Omental fat pad (tissue), 4 donors: ENCODE measurements at places on chromosomes 3 and 15.

GRCh38 chr15:60228101-60228500 lies 169.7 kb downstream of the ANXA2 start:
- DNase-seq = no peak

DNA sequence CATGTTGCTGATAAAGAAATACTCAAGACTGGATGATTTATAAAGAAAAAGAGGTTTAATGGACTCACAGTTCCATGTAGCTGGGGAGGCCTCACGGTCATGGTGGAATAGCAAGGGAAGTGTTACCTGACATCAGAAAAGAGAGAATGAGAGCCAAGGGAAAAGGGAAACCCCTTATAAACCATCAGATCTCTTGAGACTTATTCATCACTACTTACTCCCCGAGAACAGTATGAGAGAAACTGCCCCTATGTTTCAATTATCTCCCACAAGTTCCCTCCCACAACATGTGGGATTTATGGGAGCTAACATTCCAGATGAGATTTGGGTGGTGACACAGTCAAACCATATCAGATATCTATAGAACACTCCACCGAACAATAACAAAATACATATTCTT lies 904.6 kb downstream of the PDCD6IP start:
- no peak for DNase-seq

DNA sequence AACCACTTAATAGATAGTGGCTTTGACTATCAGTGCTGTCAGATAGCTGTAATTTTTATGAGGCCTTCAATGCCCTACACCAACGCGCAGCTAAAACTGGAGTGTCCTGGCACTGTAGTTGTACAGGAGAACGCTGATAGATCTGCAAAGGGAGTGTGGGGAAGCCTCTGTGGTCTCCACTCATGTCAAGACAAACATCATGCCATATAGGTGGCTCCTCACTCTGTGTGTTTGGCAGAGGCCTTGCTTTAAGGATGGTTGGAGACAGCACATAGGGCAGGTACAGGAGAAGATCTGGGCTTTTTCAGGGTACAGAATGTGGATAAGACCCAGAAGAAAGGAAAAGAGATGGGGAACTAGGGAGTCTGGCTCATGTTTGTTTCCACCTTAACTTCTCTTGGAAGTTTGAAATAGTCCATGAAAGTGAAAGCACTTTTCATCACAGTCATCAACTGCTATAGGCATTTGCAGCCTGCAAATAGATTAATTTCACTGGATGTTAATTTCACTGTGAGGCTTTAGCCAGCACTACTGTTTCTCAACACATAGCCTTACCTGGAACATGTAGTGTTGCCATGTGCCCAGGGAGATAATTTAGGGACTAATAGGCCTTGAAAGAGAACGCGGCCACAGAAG lies 425.8 kb upstream of the TBL1XR1 start:
- no peak for DNase-seq

GRCh38 chr15:74726774-74727164 lies 1.4 kb upstream of the CYP1A1 start:
- DNase-seq = no peak

DNA sequence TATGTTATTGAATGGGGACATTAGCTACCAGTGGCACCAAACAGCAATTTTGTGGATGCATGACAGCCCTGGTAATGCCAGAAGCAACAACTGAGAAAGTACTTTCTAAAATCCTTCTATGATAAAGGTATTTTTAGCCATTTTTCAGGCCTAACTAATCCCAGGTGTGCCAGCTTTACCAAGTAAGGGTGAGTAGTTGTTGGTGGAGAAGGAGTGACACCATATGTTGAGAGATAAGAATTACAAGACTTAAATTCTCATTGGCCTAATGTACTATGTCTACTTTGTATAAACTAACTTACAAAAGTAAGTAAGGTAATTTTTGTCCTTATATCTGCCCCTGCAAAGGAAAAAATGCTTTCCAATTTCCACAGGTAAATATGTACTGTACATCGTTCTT lies 4.1 kb upstream of the COX17 start:
- no peak for DNase-seq

DNA sequence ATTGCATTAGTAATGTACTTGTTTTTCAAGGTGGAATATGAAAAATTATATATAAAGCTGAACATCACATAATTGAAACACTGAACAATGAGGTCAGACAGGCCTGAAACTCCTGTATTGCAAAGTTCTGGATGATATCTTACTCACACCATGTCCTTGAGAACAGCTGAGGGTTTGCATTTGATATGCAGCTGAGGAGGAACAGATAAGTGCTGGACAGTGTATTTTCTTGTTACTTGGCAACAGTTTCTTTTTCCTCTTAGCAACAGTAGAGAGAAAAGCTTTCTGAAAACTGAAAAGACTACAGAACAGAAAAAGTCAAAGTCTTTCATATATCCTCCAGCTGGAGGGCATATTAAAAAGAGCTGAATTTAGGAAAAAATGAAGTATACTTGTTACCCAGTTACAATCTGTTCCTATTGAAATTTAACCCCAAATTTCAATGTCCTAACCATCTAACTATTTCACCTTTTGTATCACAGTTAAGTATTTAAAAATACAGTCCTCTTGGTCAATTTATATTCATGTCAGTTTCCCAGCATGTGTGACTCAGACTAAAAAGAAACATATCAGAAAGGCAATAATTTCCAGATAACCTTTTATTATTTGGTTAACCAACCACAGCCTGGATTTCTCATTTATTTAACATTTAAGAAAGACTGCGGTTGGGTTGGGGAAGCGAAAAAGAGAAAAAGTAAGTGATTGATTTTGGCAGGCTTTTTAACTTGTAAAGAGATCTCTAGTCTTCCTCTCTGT lies 733.0 kb upstream of the DPPA4 start:
- no peak for DNase-seq

- DNase-seq = no peak
These were observed 65.2 kb downstream of the EIF4E3 start for GRCh38 chr3:71659864-71660591.

DNA sequence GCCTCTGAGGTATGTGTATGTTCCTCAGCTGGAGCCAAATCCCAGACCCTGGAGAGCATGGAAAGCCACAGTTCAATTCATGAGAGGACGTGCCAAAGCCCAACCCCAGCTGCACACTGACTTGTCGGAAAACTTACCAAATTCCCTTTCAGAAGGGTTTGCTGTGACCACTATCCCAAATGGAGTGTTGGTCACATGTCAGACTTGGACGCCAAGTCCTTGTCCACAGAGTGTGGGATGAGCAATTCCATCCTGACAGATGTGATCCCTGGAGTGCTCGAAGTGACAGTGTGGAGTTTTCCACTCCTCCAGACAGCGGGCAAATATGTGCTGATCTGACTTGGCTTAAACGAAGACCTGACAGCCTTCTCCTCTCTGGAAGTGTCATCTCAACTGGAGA lies 71.2 kb downstream of the RORA start:
- no peak for DNase-seq

GRCh38 chr3:70820397-70820796 lies 508.0 kb upstream of the MDFIC2 start:
- no peak for DNase-seq

- no peak for DNase-seq
These were observed 1151.8 kb upstream of the ALCAM start for GRCh38 chr3:104214937-104215336.

GRCh38 chr15:64566102-64566501 lies 105.7 kb downstream of the ZNF609 start:
- DNase-seq = no peak

DNA sequence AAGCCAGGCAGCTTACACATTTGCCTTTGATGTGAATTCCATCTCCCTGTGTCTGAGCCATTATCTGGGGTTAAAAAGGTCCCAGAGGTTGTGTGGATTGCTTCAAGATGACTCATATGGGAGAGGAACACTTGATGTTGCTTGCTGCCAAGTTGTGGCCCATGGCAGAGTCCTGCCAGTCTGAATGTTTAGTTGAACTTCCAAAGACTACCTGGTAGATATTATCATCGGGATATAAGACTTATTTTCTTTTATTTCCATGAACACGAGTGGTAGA lies 85.6 kb downstream of the TJP1 start:
- no peak for DNase-seq

- DNase-seq = no peak
These were observed 109.1 kb downstream of the PPP2R3A start for GRCh38 chr3:136074546-136075170.

GRCh38 chr3:141578202-141578973 lies 91.6 kb downstream of the RASA2 start:
- no peak for DNase-seq

GRCh38 chr3:169661361-169662131 lies 2.0 kb downstream of the MECOM start:
- DNase-seq = no peak

GRCh38 chr3:54541369-54541768 lies 386.5 kb downstream of the LRTM1 start:
- DNase-seq = no peak

DNA sequence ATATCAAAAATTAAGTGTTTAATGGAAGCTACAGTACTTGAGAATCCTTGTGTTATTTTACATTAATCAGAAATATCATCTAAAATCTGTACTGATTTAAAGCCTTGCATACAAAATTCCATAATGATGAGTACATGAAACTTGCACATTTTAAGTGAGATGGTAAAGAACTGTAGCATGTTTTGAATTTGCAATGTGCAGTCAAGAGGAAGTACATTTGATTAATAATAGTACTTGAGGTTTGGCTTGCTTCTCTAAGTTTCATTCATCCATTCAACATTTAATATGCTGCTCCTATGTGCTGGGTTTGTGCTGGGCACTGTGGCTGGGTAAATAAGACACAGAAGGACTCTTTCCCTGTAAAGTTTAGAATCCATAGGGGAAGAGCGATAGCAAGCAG lies 332.3 kb downstream of the CNTN3 start:
- DNase-seq = no peak

DNA sequence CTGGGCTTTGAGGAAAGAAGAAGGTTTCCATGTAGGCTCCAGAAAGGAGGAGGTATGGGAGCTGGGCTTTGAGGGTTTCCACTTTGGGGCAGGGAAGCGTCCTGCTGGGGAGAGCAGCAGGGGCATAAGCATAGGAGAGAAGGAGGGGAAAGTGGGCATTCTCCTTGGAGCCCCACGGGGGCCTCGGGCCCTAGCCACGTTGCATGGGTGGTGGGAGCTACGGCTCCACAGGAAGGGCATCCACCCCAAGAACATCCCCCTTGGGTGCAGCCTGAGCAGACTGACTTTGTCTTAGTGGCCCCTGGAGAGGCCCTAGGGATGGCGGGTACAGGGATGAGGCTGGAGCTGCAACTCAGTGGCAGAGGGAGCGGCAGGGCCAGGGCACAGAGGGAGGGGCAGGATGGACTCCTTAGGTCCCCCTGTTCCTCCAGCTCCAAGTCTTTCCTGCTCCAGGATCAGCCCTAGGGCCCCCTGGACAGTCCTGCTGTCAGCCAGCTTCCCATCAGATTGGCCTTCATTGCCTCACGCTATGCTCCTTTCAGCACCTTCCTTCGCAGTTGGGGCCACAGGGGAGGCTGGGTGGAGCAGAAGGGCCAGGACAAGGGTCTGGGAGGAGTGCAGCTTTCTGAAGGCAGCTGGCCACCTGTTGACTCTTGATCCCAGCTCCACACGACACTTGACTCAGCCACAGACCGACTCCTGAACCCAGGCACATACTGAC lies 22.9 kb downstream of the PRR20G start:
- DNase-seq = no peak

GRCh38 chr3:44415421-44415820 lies 62.0 kb downstream of the ZNF445 start:
- no peak for DNase-seq

DNA sequence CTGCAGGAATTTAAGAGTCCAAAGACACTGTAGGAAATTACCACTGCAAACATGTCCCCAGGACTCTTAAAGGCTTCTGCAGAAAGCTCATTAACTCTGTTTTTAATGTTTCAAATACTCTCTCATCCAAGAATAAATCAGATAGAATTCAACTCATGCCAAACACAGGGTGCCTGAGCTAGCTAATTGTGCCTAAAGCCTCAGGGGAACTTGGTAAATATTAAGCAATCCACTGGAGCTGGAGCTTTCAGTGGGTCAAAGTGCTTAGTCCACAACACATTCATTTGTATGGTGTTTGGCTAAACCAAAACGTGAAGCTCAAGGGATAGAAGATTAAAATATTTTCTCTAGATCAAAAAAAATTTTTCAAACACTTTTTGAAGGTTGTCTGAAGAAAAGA lies 131.4 kb downstream of the THRB start:
- DNase-seq = no peak

- no peak for DNase-seq
These were observed 165.9 kb downstream of the POLR2M start for GRCh38 chr15:57872281-57873030.

DNA sequence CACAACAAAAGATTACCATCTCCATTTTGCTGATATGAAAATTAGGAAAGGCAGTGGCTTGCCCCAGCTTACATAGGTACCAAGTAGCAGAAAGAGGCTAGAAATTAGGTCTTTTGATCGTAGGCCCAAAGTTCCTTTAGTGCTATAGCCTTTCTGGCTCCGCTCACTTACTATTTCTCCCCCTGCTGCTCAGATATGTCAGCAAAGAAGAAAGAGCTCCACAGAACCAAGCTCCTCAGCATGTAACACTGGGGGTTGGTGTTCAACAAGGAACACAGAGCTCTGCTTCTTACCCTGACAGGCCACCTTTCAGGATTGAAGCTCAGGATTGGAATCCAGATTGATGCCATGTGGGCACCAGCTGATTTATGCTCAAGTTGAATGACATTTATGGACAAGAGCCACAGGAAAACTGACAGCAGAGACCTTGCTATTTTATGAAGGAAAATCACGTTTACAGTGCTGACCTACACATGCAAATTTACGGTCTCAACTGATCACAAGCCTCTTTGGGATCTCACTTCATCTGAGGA lies 6.1 kb upstream of the IL12A start:
- DNase-seq = no peak

GRCh38 chr3:38268522-38268921 lies 2.9 kb downstream of the SLC22A13 start:
- no peak for DNase-seq

DNA sequence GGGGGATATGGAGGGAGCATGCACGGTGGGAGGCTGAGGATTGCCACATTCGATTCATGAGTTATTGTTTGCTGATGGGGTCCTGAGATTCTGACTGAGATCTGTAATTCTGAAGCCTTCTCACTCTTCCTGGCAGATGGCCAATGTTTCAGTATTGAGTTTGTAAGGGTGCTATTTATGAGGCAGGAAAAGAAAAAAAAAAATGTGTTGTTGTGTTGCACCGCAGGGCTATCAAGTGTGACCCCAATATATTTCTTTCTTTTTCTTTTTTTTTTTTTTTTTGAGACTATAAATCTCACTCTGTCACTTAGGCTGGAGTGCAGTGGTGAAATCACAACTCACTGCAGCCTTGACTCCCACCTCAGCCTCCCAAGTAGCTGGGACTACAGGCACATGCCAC lies 3.2 kb upstream of the SENP2 start:
- DNase-seq = no peak

GRCh38 chr3:137766876-137767537 lies 2.9 kb downstream of the SOX14 start:
- DNase-seq = no peak

DNA sequence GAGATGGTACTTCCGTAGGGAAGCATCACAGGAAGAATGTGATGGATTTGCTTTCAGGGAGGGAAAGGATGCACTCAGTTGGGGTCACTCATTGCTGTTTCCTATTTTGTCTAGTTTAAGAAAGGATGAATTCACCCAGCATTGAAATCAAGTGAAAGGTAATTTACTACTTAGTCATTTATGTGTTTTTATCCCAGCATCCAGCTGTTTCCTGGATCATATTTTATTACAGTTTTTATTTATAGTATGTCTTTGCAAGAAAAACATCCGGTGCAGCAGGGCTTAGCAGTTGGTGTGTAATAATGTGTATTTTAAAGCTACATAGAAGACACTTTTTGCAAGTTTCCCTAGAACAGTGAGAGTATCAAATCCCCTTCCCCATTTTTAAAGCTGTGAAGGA lies 37.4 kb upstream of the GOLGA8B start:
- DNase-seq = no peak
